ENCODE measurements at places on chromosomes 5 and 9. TPM values are rescaled to one million over a fixed set of nuclear protein-coding genes. Genes with fewer than 3 reads are reported as not detected.

GRCh38 chr5:24621792-24622191, 23.0 kb downstream of the CDH10 start:
- no peak for DNase-seq

DNA sequence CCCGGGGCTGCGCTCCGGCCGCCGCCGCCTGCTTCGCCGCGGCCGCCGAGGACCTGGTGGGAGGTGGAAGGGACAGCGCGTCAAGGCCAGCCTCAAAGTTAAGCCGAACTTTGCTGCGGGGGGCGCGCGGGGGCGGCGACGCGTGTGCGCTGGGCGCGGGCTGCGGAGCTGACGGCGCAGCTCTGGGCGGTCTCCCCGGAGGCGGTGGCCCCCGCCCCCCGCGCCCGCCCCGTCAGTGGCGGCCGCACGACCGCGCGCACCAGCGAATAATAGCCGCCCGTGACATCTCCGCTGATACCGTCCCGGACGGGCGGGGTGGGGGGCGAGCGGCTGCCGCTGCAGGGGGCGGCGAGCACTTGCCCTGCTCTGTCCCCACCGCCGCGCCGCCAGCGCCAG, 579 bp upstream of the FAM78A start:
- DNase-seq: no peak

Gene NDUFAF2
- polyA plus RNA-seq: 19.6 TPM

DNA sequence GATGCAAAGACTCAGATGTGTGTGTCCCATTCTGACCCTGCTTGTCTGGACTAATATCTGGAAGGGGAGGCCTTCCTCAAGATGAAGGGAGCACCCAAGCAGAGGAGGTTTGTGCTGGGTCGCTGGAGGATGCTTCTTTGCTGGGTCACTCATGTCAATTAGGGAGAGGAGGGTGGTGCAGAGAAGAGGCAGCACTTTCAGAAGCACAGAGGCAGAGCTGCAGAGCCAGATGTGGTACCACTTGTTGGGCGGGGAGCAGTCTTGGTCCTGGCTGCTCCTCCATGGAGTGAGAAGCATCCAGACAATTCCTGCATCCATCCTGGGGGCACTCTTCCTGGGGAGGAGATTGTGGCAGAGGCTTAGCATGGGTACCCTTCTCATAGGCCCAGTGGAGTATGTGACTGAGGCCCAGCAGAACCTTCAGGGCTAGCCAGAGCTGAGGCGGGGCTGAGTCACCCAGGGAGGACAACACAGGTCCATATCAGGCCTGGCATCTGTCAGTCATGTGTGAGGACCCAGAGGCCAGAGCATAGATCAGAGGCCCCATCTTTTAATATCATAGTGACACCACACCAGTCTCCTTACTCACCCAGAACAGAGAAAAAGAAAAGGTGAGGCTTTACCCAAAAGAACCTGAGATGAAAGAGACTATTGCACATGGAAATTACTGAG, 59.8 kb downstream of the TNFSF15 start:
- no peak for DNase-seq

- no peak for DNase-seq
These were observed 304.7 kb upstream of the POU5F2 start for GRCh38 chr5:94045839-94046782.

GRCh38 chr5:40397976-40398375, 281.7 kb upstream of the PTGER4 start:
- no peak for DNase-seq

DNA sequence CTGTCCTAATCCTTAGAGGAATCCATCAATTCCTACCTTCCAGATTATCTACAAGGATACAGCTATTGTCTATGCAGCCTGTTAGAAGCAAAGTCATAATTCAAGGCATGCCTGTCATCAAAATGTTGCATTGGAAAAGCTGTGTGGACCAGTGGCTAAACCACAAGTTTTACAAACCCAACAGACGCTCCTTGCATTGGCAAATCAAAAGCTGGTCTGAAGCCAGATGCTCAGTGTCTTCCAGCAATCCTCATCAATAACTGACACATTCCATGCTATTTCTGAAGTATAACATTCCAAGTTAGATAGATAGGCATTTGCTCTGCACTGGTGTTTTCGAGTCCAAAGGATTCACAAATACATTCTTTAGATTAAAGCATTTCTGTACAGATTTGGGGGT, 213.6 kb downstream of the EBF1 start:
- DNase-seq: no peak

GRCh38 chr9:13661014-13661413, 381.5 kb upstream of the MPDZ start:
- DNase-seq: no peak
